Epithelial cell of proximal tubule (primary cell): ENCODE measurements at places on chromosomes 12 and 14. TPM values are rescaled to one million over a fixed set of nuclear protein-coding genes. Genes with fewer than 3 reads are reported as not detected.

- DNase-seq = no peak
These were observed 9.7 kb downstream of the NFATC4 start for GRCh38 chr14:24377657-24378056.

DNA sequence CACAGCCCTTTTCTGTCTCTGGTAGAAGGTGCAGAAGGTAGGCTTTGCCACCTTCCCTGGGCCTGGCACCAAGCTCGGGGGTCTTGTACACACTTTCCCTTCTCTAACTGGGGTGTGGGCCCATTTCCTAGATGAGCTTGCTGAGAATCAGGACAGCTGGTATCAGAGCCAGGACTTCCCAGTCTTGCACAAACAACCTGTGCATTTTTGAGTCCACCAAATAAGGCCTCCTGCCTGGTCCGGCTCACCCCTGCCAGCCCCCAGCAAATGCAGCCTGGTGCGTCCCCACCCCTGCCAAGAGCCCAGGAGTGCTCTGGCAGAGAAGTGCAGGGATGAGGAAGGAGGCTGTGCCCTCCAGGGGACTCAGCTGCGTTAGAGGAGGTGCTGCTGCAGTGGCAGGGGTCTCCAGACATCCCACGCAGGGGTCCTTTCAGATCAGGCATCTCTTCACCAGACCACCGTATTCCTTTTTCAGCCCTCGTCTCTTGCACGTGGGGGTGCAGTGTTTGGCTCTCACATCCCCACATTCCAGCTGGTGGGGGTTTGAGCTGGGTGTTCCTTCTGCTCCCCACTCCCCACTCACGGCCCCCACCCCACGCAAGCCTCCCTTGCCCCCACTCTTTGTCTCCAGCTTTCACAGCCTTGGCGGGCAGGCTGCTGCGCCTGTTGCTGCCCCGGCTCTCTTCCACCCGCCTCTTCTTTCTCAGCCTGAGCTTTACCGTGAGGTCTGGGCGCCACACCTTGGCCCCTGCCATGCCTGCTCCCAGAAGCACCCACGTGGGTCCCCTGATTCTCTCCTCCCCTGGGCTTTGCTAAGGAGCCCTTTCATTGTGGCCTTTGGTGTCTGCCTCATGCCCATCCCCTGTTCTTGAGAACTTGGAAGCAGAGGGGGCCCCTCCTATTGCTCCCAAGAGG is 32.3 kb downstream of the MEG3 start:
- no peak for DNase-seq

GRCh38 chr12:2094597-2094996 is 41.8 kb downstream of the CACNA1C start:
- DNase-seq = no peak

GRCh38 chr12:120439646-120440247 is 1.8 kb downstream of the COX6A1 start:
- no peak for DNase-seq

DNA sequence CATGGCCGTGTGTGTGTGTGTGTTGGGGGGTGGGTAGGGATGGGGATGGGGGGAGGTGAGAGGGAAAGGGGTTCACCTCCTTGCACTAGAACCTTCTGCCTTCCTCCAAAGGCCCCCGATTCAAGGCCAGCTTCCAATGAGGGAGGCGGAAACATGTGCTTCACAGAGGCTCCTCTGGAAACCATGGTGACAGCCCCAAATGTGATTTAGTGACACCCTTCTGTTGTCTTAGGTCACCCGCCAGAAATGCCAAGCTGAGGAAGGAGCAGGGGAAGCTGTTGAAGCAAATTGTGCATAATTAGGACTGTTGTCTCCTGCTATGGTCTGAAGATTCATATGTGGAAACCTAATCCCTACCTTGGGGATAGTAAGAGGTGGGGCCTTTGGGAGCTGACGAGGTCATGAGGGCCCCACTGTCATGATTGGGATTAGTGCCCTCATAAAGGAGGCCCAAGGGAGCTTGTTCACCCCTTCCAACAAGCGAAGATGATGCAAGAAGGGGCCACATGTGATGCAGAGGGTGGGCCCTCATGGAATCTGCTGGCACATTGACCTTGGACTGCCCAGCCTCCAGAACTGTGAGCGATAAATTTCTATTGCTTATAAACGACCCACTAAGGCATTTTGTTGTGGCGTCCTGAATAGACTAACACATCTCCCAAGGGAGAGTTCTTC is 95.2 kb downstream of the AACS start:
- no peak for DNase-seq

GRCh38 chr14:95770777-95771176 is 56.9 kb upstream of the TCL1A start:
- no peak for DNase-seq

DNA sequence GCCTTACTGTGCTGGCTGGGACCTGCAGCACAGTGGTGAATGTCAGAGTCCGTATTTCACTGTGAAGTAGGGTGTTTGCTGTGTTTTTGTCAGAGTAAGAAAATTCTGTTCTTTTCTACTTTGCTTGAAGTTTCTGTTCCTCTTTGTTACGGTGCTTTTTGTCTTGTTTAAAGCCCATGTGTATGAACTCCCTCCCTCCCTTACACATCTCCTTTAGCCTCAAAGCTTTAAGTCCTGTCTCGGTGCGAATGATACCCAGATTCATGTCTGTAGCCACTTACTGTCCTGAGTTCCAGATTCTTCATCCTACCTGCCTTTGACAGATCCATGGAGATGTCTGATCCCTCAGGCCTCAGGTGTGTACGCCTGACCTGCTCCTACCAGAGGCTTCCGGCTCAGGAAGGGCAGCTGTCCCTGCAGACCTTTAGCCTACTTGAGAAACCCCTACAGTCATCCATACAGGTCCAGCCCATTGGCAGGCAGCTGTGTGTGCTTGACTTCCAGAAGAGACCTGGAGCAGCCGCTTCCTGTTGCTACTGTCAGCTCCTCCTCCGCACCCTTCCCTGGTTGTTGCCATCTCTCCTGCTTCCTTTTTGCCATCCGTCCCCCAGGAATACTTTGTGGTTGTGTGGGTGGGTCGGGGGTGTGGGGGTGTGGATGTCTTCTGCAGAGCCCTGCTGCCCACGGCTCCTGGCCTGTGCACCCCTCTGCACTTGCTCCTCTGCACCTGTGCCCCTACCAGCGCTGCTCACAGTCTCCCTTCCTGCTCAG is 72.9 kb downstream of the DDX51 start:
- no peak for DNase-seq

- DNase-seq = no peak
These were observed 28.9 kb downstream of the ANO6 start for GRCh38 chr12:45244561-45245343.

DNA sequence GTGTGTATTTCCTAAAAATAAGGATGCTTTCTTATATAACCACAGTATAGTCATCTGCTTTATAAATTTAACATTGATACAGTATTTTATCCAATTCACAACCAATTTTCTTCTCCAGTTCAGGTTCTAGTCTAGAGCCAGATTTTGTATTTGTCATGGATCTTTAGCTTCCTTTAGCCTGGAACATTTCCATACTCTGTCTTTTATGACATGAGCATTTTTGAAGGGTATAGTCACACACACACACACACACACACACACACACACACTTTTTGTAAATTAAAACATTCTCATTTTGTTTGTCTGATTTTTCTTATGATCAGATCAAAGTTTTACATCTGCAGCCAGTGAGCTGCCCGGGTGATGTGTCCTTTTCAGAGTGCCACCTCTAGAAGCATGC is 25.4 kb downstream of the CGRRF1 start:
- DNase-seq = no peak

DNA sequence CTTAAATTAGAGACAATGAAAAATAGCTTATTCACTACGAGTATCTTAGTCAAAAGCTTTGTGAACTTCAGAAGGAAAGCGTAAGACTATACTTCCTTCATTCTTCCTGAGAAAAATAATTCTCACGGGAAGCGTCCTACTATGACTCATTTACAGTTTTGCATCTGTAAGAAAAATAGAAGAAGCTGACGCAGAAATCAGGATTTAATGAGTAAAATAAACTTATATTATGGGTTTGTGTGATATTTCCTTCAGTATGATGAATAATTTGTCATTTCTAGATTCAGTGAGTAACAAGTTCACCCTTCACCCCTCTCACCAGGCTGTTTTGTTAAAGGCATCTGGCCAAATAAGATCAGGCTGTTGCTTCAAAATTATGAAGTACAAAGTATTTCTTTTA is 17.8 kb upstream of the PDE3A start:
- no peak for DNase-seq

GRCh38 chr12:131088701-131089530 is 135.2 kb downstream of the ADGRD1 start:
- DNase-seq = no peak

- DNase-seq = no peak
These were observed 151.3 kb downstream of the SLC15A4 start for GRCh38 chr12:128672428-128672827.

DNA sequence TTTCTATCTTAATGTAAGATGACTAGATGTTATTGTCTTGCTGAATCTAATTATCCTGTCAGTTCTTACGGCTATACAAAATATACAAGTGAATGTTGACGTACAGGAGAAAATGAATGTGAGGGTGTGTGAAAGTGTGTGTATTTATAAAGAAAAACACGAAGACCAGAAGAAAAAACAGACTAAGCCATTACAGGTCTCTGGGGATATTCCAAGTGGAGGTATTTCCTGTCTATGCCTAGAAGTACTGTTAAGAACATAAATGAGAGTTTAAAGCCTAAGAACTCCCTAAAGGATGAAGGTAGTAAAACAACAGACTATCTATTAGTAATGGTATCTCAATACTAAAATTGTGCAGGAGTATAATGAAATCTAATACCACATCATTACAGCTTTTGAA is 7.6 kb downstream of the MDM1 start:
- no peak for DNase-seq

- DNase-seq = no peak
These were observed 38.2 kb upstream of the RIC8B start for GRCh38 chr12:106736051-106736957.

GRCh38 chr14:61653507-61653906 is 41.8 kb upstream of the HIF1A start:
- DNase-seq = no peak

- no peak for DNase-seq
These were observed 16.0 kb upstream of the ENDOU start for GRCh38 chr12:47741340-47741703.

DNA sequence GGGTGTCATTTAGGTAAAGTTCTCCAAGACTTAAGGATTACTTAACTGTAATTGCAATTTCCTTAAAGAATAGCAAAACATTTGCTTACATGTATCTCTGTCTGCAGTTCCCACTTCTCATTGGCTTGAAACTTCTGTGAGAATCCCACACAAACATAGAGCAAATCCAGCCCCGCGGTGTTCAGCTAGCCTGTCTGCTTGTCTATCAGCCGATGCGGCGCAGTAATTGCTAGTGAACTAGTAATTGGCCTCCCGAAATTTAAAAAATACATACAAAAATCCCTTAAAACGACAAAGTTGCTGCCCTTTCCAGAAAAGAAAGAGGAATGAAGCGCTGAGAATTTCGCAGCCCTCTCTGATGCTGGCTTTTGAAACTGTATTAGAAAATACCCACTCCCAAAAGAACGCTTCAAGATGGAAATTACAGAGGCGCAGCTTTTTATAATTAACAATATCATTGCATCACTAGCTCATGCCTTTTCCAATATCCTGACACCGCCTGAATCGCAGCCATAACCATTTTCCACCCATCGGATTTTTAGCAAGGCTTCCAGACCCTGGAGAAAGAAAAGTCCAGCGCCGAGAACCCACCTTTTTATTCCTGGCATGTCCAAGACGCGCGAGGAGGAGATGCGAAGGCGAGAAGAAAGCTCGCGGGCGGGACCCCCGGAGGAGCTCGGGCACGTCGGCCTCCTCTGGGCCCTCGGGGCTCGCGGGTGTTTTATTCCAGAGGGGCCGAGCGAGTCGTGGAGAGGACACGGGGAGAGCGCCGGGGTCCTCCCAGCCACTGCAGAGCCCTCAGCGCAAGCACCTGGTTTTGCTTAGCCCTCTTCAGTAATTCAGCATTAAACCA is 646 bp downstream of the FBLN5 start:
- no peak for DNase-seq

DNA sequence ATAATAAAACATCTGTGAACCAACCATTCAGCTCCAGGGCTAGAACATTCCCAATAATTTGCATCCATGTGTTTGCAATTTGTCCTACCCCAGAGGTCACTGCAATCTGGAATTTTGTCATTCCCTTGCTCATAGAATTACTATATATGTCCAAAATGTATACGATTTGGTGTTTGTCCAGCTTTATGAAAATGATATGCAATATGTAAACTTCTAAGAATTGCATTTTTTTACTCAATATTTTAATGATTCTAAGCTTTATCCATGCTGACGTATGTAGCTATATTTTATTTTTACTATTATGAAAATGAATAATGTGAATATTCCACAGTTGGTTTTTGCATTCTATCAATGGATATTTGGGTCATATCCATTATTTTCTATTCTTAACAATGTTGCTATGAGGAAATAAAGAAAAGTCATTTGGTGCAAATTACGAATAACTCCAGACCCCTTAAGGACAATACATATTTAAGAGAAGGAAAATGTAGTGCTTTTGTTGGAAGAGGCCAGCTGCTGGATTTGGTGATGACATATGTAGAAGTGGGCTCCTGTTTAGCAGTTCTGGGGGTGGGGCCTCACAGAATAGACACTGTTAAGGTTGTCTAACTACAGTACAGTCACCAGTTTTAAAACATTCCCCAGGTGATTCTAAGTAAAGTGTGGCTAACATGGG is 139.4 kb downstream of the SLC38A4 start:
- DNase-seq = no peak

- DNase-seq = no peak
These were observed 91.6 kb downstream of the NTF3 start for GRCh38 chr12:5523396-5524115.

- DNase-seq = peak; percentile 60
These were observed 37.2 kb upstream of the BDKRB2 start for GRCh38 chr14:96167224-96168148.

- DNase-seq = no peak
These were observed 531.3 kb downstream of the GALC start for GRCh38 chr14:87461704-87462103.

GRCh38 chr12:44873898-44874297 is 2.2 kb downstream of the NELL2 start:
- no peak for DNase-seq

DNA sequence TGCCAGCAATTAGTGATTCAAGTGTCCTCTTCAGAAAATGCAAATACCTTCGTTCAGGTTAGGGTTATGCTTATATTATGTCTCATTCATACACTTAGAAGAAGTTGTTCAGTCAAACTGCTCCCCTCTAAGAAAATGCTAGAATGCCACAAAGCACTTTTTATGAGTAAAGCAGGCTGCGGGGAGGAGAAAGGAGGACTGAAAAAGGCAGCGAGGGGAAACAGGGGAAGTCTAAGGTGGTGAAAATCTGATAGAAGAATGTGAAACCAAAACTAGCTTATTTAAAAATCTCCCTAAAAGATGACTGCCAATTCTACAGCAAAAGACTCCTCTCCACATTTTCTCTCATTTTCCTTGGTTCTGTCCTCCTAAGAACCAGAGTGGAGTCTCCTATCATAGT is 70.1 kb downstream of the PRKD1 start:
- no peak for DNase-seq

Gene TMEM132C
- not detected in 2 replicates for total RNA-seq

Gene KRT2
- total RNA-seq = not detected in 2 replicates

Gene HOXC4
- total RNA-seq = 2.8 and 3.3 TPM in 2 replicates

Gene BTG1
- 15.8 and 22.8 TPM in 2 replicates for total RNA-seq

Gene KRT79
- total RNA-seq = 0.07 TPM in 1 of 2 replicates, not detected in the other

Gene VWF
- total RNA-seq = 0.06 and 0.07 TPM in 2 replicates

Gene RNU4-1
- under 0.01 TPM in 2 replicates for total RNA-seq

Gene CLEC7A
- not detected in 2 replicates for total RNA-seq

Gene ZFYVE26
- 11.4 and 11.9 TPM in 2 replicates for total RNA-seq

Gene PHLDA1
- 74.3 and 89.0 TPM in 2 replicates for total RNA-seq

Gene FGF6
- not detected in 2 replicates for total RNA-seq

Gene MUCL1
- total RNA-seq = not detected in 2 replicates
